Activated effector memory CD4-positive, alpha-beta T cell treated with Interleukin-2 at 50 U/mL for 16 hours (primary cell): ENCODE measurements at places on chromosomes 12 and 14.

GRCh38 chr12:93319523-93320050 is 58.1 kb upstream of the NUDT4 start:
- DNase-seq: no peak

- no peak for DNase-seq
Observed at GRCh38 chr12:905261-906031, 44.0 kb downstream of the RAD52 start.

DNA sequence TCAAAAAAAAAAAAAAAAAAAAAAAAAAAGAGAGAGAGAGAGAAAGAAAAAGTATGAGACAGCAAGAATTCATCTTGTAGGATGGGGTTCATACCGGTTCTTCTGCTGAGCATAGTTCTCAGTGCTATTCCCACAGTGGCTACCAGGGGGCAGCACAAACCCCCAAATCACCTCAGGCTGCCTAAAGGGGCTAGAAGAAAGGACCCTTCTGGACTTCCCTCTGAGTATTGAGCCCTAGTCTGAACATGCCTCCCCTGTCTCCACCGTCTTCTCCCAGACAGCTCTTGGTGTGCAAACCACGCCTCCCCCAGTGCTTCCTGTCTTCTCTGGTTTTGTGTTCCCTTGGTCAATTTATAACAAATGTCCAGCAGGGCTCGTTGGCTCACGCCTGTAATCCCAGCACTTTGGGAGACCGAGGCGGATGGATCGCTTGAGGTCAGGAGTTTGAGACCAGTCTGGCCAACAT is 31.3 kb upstream of the SMUG1 start:
- peak; percentile 43 for DNase-seq

DNA sequence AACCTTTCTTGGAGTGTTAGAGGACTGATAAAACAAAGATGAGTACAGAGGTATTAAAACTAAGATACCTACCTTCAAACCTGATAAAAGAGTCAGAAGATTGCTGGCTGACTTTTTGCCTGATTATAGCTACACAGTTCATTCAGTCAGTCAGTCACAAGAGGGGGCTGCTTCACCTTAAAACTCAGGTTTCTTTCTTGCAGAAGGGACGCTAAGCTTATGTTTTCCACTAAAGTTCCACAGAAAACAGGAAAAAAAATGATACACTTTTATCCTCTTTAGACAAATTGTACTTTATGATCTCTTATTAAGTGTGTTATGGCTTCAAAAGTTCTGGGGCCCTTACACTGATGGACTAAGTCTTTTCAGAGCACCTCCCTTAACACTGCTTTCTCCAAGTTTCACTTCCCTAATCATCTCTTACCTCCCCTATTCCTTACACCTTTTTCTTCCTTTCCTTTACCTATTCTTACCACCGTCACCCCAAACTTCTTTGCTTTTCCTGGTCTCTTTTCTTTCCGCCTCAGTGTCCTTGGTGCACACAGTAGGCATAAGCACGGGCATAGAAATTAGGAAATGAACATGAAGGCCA is 448.7 kb upstream of the OR4E1 start:
- DNase-seq: no peak

GRCh38 chr14:50619569-50620141 is 48.5 kb downstream of the SAV1 start:
- DNase-seq: no peak

DNA sequence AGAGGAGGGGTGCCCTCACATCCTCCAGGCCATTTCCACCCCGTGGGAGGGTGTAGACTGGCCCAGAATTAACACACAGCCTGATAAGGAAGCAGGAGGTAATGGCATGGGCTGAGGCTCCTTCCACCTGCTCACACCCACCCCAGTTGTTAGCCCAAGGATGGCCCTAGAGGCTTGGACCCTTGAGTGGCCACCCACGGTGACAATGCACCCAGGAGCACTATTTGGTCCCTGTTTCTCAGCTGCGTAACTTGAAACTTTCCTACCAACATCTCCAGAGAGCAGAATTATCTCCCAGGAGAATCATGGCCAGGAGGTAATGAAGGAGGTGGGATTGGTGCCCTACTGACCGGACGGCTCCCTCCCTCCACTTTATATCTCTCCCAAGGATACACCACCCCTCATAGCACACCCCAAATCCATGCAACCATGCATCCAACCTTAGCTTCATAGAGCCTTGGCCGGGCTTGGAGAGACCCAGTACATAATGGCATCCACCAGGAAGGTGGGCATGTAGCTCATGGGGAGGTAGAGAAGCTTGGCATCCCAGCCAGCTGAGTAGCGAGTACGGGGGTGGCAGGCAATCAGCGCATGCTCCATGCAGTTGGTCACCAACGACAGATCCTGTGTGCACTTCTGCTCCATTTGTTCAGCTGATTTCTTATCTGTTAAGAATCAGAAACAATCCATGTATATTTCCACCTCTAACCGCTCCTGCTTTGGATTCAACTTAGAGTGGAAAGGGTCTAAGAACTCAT is 5.6 kb downstream of the RDH16 start:
- no peak for DNase-seq

GRCh38 chr14:61802010-61802568 is 39.9 kb downstream of the SNAPC1 start:
- no peak for DNase-seq

GRCh38 chr12:78220811-78221210 is 390.1 kb downstream of the NAV3 start:
- no peak for DNase-seq

DNA sequence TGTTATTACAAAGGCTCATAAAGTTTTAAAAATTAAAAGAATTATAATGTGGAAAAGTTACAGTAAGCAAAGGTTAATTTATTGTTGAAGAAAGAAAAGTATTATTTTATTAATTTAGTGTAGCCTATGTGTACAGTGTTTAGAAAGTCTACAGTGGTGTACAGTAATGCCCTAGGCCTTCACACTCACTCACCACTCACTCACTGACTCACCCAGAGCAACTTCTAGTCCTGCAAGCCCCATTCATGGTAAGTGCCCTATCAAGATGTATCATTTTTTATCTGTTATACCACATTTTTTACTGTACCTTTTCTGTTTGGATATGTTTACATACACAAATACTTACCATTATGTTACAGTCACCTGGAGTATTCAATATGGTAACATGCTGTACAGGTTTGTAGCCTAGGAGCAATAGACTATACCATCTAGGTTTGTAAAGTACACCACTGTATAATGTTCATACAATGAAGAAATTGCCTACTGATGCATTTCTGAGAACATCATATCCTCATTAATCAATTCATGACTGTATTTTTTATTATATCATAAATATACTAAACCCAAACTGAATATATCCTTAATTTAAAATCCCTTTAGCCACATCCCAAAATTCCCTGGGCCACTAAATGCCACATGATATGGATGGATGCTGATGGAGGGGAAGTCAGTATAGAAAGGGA is 43.6 kb upstream of the NID2 start:
- DNase-seq: no peak

- no peak for DNase-seq
Observed at GRCh38 chr14:75205591-75205990, 29.2 kb upstream of the TMED10 start.
